ENCODE measurements at places on chromosomes 1 and 21.

GRCh38 chr1:172292840-172293239 is 127.6 kb upstream of the C1orf105 start:
- no peak for DNase-seq

- peak; percentile 8 for DNase-seq
Observed at GRCh38 chr1:83999316-83999819, 436 bp upstream of the TTLL7 start.

DNA sequence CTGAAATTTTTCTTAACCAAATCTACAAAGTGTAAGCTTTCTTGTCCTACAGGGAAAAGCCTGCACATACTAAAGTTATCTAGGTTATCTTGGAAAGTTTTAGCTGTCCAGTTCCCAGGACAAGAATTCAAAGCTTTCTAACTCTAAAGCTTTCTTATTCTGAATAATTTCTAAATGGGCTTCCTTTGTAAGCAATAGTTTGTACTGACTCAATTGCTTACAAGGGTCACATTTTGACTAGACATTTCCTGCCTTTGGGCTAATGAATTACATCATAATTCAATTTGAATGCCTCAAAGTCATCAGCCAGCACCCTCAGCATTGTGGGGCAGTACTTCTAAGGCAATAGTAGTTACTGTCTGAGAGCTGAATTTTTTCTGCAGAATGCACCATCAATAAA is 223.0 kb downstream of the LTN1 start:
- no peak for DNase-seq

DNA sequence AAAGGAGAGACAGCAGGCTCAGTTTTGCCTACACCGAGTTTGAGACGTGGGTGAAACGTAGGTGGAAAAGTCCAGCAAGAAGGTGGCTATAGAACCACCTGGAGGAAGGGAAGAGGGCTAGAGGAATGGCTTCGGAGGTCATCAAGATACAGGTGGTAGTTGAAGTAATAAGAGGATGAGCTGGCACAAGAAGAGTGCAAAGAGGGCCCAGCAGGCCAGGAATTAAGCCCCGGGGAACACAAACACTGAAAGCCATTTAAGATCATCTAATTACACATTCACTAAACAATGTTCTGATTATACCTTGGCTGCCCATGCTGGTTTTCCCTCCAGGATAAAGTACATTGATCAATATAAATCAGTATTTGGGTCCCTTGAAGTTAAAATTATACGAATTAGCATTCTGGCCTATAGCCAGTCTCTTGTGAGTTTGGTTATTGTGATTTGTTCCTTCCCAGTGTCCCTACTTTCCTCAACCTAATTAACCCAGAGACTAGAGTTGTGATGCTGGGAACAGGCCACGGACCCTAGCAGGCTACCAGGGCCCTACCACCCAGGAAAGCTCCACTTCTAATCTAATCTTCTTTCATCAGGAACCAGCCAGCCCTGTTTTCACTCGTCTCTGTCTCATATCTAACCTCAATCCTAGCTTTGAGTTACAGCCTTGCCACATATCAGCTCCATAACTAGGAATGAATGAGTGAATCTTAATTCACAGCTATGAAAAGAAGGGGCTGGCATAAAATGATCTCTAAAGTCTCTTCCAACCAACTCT is 26.4 kb upstream of the PPP1R15B start:
- no peak for DNase-seq

GRCh38 chr1:39800471-39800835 is 11.8 kb upstream of the BMP8B start:
- DNase-seq = no peak

- no peak for DNase-seq
Observed at GRCh38 chr1:87683196-87683956, 354.7 kb downstream of the LMO4 start.

GRCh38 chr1:3495776-3496745 is 41.6 kb downstream of the ARHGEF16 start:
- no peak for DNase-seq

- DNase-seq = no peak
Observed at GRCh38 chr1:15609631-15610030, 7.6 kb upstream of the DDI2 start.

- DNase-seq = peak; percentile 30
Observed at GRCh38 chr1:87495147-87495546, 166.5 kb downstream of the LMO4 start.

DNA sequence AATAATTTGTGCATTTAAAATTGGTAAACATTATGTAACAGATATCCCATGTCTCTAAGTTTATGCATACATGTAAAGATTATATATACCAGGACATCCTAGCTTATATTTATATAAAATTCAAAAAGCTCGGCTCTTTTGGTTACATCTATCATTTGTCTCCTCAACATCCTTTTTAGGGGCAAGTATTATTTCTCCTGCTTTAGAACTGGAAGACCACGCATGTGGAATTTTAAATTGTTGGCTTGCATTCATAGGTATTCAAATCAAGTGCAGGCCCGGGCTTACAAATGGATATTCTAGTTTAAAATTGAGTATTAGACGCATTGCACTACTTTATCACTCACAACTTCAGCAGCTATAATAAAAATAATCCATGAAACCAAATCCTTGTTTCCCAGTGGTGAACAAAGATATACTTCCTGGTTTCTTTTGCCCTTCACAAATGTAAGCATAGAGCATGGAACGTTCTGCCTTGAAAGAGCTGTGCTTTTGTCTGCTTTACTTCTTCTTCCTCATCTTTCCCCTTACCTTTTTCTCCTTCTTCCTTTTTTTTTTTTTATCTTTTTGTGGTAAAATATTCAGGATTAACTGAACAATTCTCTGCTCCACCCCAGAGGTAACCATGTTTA is 57.1 kb downstream of the DDAH1 start:
- no peak for DNase-seq

DNA sequence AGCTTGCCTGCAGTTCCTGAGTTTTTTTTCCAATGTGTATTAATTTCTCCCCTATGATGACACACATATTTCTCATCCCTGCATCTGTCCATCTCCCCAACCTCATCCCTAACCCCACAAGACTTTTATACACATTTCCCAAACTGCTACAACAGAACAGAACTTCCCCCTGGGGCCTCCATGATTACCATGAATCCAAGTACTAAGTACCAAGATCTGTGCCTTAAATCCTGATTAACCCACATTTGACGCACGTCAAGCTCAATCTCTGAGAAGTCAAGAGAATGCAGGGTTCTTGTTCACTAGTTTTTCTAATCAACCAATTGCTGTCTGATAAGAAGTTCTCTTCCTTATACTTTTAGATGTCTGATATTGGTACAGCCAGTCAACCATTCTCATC is 9.7 kb downstream of the HMGN1 start:
- DNase-seq = no peak

GRCh38 chr1:239516579-239516978 is 130.2 kb downstream of the CHRM3 start:
- DNase-seq = no peak

GRCh38 chr21:29616209-29616751 is 317.6 kb downstream of the BACH1 start:
- DNase-seq = no peak

DNA sequence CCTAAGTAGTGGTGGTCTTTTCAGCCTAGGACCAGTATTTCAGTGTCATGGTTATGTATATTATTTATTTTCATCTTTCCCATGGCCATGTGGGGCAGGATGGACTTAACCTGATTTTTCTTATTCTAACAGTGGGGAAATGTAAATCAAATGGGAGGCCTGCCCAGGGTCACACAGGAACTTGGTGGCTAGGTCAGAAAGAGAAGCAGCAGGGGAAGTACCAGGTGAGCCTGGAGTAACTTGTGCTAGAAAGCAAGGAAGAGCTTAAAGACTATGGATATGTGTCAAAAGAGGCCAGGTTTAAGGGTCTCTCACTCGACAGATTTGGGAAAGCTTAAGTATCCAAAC is 936 bp downstream of the ZFP69B start:
- no peak for DNase-seq

DNA sequence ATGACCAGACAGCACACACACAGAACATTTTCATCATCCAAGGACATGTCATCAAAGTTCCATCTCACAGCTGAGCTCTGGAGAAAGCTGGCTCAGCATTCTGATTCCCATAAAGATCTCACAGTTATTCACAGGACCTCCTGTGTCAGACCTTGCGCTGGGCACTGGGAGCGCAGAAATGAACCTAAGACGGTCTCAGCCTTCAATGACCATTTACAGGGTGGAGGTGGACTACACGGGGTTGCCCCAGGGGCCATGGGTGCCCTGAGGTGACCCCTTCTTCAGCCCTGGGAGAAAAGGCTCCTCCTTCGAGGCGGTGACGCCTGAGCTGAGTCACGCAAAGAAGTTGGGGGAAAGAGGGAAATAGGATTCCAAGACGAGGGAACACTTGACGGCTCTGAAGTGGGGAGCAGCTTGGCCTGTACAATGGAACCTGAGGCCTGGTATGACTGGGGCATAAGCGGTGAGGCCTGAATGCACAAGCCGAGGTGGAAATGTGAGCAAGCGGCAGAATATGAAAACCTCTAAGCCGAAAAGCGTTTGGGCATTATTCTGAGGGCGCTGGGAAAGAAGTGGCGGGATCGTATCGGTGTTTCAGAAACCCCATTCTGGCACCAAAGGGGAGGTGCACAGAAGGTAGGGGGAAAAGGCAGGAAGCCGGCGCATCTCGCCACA is 797 bp downstream of the CC2D1B start:
- no peak for DNase-seq

Measured in GM12864 (cell line).